ENCODE measurements at places on chromosomes 4 and X.
A peak's percentile ranks its signal among the peaks of the same experiment; 100 is the strongest.

DNA sequence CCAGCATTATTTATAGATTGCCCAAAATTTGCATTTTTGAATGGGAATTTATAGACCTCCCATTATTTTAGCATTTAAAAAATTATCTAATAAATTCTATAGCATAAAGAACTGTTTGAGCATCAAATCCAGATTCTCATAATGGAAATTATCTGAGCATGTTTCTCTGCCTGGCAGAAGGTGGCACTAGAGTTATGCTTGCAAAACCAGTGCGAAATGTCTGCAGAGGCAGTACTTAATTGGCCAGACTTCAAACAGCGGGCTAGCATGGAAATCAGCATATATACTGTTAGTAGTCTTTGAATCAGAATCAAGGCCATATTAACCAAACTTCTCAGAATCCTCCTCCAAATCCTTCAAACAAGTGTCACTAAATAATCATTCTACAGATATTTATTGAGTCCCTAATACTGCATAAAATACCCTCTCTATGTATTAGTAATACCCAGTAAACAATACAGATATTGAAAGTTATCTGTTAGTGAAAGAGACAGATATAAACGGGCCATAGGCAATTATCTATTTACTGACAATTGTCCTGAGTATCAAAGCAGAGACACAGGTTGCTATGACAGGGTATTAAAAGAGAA is 78.7 kb upstream of the DCLK2 start:
- H3K4me1 ChIP-seq: no peaks in the 10 kb centered on the region
- peaks cover 2% of the 10 kb centered on the region for H3K27me3 ChIP-seq
- H3K4me3 ChIP-seq: no peak overlapping the region
- no peak for DNase-seq

GRCh38 chr4:145819853-145820181 is 118.8 kb downstream of the ZNF827 start:
- no peaks in the 10 kb centered on the region for H3K27me3 ChIP-seq
- no peak for DNase-seq
- H3K27ac ChIP-seq: no peak overlapping the region
- H3K4me3 ChIP-seq: no peak overlapping the region

GRCh38 chr4:121977251-121978171 is 25.7 kb upstream of the TRPC3 start:
- H3K27me3 ChIP-seq: no peaks in the 10 kb centered on the region
- H3K4me1 ChIP-seq: peaks cover 5% of the 10 kb centered on the region
- H3K4me3 ChIP-seq: no peak overlapping the region
- H3K36me3 ChIP-seq: no peaks in the 10 kb centered on the region

GRCh38 chr4:32199639-32200038 is 1479.5 kb downstream of the PCDH7 start:
- DNase-seq: no peak
- H3K27ac ChIP-seq: no peak overlapping the region
- no peaks in the 10 kb centered on the region for H3K36me3 ChIP-seq
- H3K27me3 ChIP-seq: no peaks in the 10 kb centered on the region

DNA sequence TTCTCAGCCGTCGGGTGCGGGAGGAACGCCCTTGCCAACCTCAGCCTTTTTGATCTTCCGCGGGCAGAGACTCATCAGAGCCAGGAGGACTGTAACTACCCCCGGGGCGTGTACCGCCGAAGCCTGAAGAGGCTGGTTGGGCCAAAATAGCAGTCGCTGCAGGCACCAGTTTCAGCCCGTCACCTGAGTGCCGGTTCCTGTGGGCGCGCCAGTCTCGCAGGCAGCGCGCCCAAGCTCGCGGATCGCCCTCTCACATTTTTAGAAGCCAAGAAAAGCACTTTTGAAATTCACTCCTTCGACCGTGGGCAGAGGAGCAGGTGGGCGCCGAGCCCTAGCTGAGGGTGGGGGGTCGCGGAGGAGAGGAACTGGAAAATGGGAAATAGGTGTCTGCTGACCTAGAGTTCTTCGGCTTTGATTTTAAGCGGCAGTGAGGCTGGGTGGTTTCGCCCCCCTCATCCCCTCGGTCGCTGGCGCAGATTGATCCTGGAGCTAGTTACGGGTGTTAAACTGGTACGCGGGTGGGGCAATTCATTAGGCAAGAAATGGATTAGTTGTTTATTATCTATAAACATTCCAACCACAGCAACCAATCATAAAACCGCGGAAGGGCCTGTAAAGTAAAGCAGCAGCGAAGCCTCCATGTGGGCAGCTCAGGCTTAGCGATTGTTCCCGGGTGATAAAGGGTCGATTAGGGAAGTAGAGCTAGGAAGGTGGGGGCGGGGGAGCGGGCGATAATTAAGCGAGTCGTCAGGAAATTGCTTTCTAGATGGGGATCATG is 69.2 kb downstream of the FBXO8 start:
- H3K27me3 ChIP-seq: peaks cover 97% of the 10 kb centered on the region
- H3K4me3 ChIP-seq: peak overlapping the region; percentile 69
- H3K4me1 ChIP-seq: peaks cover 49% of the 10 kb centered on the region
- DNase-seq: peak; percentile 11
- H3K36me3 ChIP-seq: peaks cover 15% of the 10 kb centered on the region

GRCh38 chr4:99949999-99950912 is at the start of gene H2AZ1:
Gene H2AZ1, minus strand, starts transcription at chr4:99950275. Its CDS starts 105 bp downstream, at chr4:99950170.
- no peaks in the 10 kb centered on the region for H3K36me3 ChIP-seq
- H3K4me3 ChIP-seq: no peak within 1 kb of the TSS
- H3K27ac ChIP-seq: no peak within 1 kb of the TSS
- H3K27me3 ChIP-seq: no peaks in the 10 kb centered on the region
- DNase-seq: peak; percentile 95

GRCh38 chr4:152014280-152014679 is 253.5 kb upstream of the GATB start:
- H3K27me3 ChIP-seq: no peaks in the 10 kb centered on the region
- peaks cover 4% of the 10 kb centered on the region for H3K36me3 ChIP-seq
- H3K4me1 ChIP-seq: peaks cover 31% of the 10 kb centered on the region
- no peak overlapping the region for H3K27ac ChIP-seq
- peak overlapping the region; percentile 58 for H3K4me3 ChIP-seq

DNA sequence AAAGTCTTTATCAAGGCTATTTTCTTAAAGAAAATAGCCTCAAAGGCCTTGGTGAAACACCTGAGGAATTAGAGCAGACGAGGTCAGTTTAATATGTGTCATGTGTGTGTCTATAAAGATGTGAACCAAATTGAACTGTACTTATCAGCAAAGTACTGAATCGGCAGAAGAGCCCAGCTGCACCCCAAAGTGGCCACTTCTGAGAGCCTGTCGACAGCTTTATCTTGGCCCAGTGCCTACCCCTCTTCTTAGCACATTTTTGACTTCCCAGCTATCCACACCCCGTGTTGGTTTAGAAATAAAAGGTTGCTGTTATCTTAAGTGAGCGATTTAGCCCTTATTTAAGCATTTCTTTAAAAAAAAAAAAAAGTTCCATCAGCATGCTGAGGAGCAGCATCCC is 329.7 kb downstream of the FBXW7 start:
- peaks cover 6% of the 10 kb centered on the region for H3K4me1 ChIP-seq
- H3K27me3 ChIP-seq: peaks cover 3% of the 10 kb centered on the region
- no peaks in the 10 kb centered on the region for H3K36me3 ChIP-seq
- no peak for DNase-seq

- no peaks in the 10 kb centered on the region for H3K4me1 ChIP-seq
- no peak overlapping the region for H3K4me3 ChIP-seq
- no peak for DNase-seq
Measured at GRCh38 chrX:67563469-67564448, 19.9 kb downstream of the AR start.

- peaks cover 22% of the 10 kb centered on the region for H3K4me1 ChIP-seq
- DNase-seq: no peak
- H3K27me3 ChIP-seq: no peaks in the 10 kb centered on the region
- H3K36me3 ChIP-seq: no peaks in the 10 kb centered on the region
Measured at GRCh38 chrX:1026263-1027015, 186.0 kb downstream of the CRLF2 start.

- H3K36me3 ChIP-seq: no peaks in the 10 kb centered on the region
- no peaks in the 10 kb centered on the region for H3K4me1 ChIP-seq
- DNase-seq: no peak
- H3K27me3 ChIP-seq: no peaks in the 10 kb centered on the region
Measured at GRCh38 chr4:95124906-95125504, 367.2 kb downstream of the BMPR1B start.

- no peaks in the 10 kb centered on the region for H3K27me3 ChIP-seq
- peak overlapping the region; percentile 90 for H3K4me3 ChIP-seq
- H3K4me1 ChIP-seq: peaks cover 16% of the 10 kb centered on the region
- DNase-seq: no peak
- no peaks in the 10 kb centered on the region for H3K36me3 ChIP-seq
- H3K27ac ChIP-seq: peak overlapping the region; percentile 53
Measured at GRCh38 chrX:70455366-70456202, 10.9 kb downstream of the DLG3 start.

DNA sequence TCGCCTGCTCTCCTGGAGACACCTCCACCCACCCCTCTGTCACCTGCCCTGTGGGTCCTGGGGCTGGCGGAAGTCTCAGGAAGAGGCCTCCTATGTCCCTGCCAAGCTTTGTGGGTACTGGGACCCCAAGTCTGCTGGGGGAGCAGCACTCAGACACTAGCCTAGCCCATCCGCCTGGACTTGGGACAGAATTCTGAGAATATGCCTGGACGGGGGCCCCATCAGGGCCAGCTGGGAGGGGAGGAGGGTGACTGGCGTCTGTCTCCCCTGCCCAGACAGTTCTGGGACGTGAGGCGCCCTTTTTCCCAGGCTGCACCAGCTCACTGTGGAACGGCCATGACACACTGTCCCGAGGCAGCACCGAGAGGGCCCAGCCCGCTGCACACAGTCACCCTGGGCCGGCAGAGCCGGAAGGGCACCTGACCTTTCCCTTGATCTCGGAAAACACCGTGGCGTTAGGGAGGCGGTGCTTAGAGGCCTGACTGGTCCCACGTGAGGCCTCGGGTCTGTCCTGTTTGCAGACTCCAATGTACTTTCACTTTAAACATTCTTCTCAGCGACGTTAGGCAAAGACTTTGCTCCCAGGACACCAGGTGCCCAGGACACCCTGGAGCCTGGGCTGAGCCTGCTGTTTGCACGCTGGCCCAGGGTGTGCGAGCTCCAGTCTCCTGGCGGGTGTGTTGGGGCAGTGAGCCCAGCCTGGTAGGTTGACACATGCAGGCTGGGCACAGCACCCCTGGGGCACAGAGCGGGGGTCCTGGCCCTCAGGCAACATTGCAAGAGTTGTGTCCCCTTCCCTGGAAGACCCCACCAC is 700 bp downstream of the SLC26A1 start:
- H3K27ac ChIP-seq: no peak overlapping the region
- no peak for DNase-seq
- H3K4me3 ChIP-seq: no peak overlapping the region
- no peaks in the 10 kb centered on the region for H3K27me3 ChIP-seq
- H3K4me1 ChIP-seq: no peaks in the 10 kb centered on the region

GRCh38 chrX:10130354-10130753 is 26.4 kb upstream of the CLCN4 start:
- no peaks in the 10 kb centered on the region for H3K4me1 ChIP-seq
- no peak for DNase-seq
- no peak overlapping the region for H3K4me3 ChIP-seq
- H3K27me3 ChIP-seq: no peaks in the 10 kb centered on the region
- H3K27ac ChIP-seq: no peak overlapping the region

DNA sequence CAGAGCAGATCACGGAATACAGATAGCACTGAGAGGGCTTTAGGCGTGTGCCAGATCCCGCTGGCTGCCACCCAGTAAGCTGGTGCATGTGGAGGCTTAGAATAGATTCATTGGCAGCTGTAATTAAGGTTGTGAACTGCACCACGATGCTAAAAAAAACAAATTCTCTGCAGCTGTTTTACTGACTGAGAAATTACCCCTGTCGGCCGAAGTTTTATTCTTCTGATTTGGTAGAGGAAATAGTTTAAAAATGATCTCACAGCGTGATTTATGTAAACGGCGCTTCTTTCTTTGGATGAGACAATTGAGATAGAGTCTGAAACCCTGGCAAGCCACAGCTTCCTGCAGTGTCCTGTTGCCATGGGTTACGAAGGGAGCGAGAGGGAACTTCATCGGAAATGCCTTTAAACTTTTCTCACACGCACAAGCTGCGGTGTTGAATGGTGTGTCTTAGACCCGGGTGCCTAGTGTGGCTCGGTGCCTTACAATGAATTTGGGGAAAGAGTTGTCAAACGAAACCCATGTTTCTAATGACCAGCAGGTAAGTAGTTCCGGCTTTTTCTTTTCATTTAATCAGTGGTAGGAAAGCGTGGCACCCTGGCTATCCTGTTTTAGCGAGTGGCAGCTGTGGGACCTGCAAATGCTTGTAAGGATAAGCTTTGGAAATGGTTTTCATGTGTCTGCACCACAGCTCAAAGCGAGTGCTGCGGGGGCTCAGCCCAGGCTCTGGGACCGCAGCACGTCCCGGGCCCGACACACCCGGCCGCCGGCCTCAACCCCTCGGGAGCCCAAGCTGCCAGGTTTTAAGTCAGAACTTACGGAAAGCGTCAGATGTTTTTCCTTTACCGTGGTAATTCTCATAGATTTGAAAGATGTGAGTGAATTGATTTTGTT is 71.7 kb upstream of the HGFAC start:
- peaks cover 11% of the 10 kb centered on the region for H3K27me3 ChIP-seq
- peak overlapping the region; percentile 79 for H3K4me3 ChIP-seq

DNA sequence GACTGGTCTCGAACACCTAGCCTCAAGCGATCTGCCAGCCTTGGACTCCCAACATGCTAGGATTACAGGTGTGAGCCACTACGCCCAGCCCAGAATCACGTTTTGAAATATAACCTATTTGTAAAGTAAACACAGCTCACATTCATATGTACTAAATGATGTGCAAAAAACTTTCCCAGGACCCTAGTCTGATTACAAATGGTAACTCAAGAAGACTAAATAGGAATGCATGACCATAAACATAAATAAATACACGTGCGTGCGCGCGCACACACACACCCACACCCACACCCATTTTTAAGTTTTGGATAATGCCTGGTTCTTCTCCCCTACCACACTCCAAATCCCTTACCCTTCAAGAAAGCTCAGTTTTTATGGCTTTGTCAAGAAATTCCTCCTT is 163.9 kb downstream of the NR3C2 start:
- H3K4me3 ChIP-seq: no peak overlapping the region
- H3K4me1 ChIP-seq: peaks cover 44% of the 10 kb centered on the region
- H3K36me3 ChIP-seq: no peaks in the 10 kb centered on the region
- no peak for DNase-seq
- no peaks in the 10 kb centered on the region for H3K27me3 ChIP-seq

GRCh38 chr4:80185787-80186548 is 11.3 kb upstream of the PRDM8 start:
- peak overlapping the region; percentile 96 for H3K27ac ChIP-seq

DNA sequence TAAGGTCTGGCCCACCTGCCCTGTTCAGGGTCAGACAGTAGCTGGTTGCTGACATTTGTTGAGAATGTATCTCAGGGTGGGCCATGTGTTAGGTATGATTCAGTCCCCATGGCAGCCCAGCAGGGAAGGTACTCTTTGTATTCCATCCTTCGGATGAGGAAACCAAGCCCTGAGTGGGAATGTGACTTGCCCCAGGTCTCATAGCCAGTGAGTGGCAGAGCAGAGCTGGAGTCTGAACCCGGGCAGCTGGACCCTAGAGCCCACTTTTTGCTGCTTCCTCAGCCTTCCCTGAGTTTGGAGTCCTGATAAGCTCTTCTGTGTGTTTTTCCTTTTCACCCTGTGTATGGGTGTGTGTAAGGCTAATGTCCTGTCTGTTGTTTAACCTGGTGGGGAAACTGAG is 21.6 kb upstream of the UBA1 start:
- no peak overlapping the region for H3K27ac ChIP-seq
- no peak overlapping the region for H3K4me3 ChIP-seq
- no peaks in the 10 kb centered on the region for H3K27me3 ChIP-seq

All from naive thymus-derived CD8-positive, alpha-beta T cell (primary cell).